Activated CD4-positive, alpha-beta T cell treated with anti-CD3 and anti-CD28 coated beads, Interleukin-2, amount 50 U/mL, for 24 hours (primary cell): ENCODE measurements at places on chromosomes 11 and 22.
A peak's percentile ranks its signal among the peaks of the same experiment; 100 is the strongest.

DNA sequence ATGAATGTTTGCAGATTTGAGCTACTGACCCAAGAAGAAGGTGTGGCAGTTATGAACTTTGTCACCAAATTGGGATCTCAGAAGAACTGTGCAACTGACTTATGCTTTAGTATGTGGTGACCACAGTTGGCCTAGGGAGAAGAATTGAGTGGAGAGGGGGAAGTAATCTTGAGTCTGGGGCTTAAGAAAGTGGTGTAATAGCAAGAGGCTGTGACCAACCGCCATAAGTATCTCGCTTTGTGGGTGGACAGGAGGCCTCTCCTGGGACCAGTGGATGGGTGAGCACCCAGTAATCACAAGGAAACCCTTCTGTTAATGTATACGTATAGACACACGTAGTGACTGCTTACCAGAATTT is 12.7 kb upstream of the IL10RA start:
- no peak for DNase-seq

- peak; percentile 89 for DNase-seq
Measured at GRCh38 chr22:37229805-37230672, 14.0 kb downstream of the RAC2 start.

GRCh38 chr22:35192129-35192918 is 65.0 kb upstream of the HMGXB4 start:
- no peak for DNase-seq

DNA sequence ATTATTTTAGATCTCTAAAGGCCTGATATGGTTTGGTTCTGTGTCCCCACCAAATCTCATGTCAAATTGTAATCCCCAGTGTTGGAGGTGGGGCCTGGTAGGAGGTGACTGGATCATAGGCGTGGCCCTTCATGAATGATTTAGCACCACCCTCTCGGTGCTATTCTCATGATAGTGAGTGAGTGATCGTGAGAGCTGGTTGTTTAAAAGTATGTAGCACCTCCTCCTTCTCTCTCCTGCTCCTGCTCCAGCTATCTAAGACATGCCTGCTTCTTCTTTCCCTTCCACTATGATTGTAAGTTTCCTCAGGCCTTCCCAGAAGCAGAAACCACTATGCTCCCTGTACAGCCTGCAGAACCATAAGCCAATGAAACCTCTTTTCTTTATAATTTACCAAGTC is 114.1 kb downstream of the SERGEF start:
- DNase-seq, result no peak

GRCh38 chr11:12118949-12119348 is 8.6 kb downstream of the MICAL2 start:
- no peak for DNase-seq

GRCh38 chr22:39530692-39531331 is 1.7 kb downstream of the RPS19BP1 start:
- DNase-seq, result no peak

- DNase-seq, result no peak
Measured at GRCh38 chr11:108596701-108597100, 3.1 kb upstream of the EXPH5 start.

- no peak for DNase-seq
Measured at GRCh38 chr11:65489035-65489705, 9.7 kb upstream of the MALAT1 start.

- no peak for DNase-seq
Measured at GRCh38 chr11:119772641-119773415, 43.8 kb upstream of the NECTIN1 start.

- DNase-seq, result no peak
Measured at GRCh38 chr11:27358296-27358695, 4.7 kb downstream of the CCDC34 start.

DNA sequence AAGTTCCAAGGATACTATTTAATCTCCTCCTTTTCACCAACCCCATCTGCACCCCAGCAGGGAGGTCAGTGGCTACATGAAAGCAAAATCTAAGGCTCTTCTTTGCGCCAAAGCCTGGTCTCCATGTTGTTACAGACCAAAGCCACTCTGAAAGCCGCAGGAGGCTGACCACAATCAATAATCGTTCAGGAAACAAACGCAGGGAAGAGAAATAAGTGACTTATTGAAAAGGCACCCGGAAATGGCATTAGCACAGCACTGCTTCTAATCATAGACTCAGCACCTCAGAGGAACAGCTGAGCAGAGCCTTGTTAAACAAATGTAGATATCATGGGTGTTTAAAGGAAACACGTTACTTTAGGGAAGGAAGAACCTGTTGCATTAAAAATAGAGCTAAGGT is 183.9 kb downstream of the KIRREL3 start:
- no peak for DNase-seq

DNA sequence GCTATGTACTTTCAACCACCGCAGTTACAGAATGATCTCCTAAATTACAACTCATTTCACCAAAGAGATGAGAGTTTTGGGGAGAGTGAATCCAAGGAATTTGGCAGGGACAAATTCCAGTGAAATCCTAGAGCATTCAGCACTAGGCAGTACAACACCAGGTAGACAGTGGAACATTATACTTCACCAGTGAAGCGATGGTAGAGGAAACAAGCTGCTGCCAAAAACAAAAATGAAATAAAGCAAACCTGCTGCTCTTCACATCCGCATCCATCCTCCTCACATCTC is 16.9 kb downstream of the SMCO4 start:
- no peak for DNase-seq

- no peak for DNase-seq
Measured at GRCh38 chr11:26297189-26297975, 34.5 kb upstream of the ANO3 start.

GRCh38 chr22:24827296-24827695 is 21.3 kb downstream of the SGSM1 start:
- DNase-seq, result no peak

DNA sequence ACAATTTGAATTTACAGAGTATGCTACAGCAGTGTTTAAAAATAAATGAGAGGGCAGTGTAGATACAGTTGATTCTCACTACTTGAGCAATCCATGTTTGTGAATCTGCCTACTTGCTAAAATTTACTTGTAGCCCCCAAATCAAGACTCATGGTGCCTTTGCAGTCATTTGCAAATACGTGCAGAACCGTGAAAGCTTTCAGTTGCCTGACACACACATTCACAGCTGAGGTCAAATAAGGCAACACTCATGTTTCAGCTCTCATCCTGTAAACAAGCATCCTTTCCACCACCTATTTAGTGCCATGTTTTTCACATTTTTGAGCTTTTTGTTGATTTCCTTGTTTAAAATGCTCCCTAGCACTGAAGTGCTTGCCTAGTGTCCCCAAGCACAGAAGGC is 32.5 kb upstream of the RASL10A start:
- no peak for DNase-seq

DNA sequence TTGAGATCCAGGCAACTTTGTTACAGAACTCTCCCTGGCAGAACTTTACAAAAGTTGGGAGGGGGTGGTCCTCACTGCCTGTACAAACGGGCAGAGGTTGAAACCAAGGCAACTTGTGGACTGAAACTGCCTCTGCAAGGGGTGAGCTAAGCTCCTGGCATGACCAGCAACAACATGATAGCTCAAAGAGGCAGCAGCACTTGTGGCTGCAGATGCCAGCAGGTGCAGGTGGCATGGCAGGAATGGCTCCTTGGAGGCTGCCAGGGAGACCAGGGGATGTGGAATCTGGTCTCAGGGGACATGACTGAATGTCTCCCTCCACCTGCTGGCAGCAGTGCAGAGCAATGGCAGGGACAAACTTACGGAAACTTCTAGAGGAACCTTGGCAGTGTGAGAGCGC is 38.8 kb upstream of the PHF21A start:
- DNase-seq, result no peak

- DNase-seq, result no peak
Measured at GRCh38 chr22:17117400-17117799, 3.8 kb downstream of the TMEM121B start.

GRCh38 chr11:132957881-132958280 is 574.4 kb downstream of the OPCML start:
- DNase-seq, result no peak

GRCh38 chr22:24440718-24441405 is 13.5 kb downstream of the ADORA2A start:
- no peak for DNase-seq

GRCh38 chr22:26956371-26956770 is 299.0 kb downstream of the MIAT start:
- DNase-seq, result no peak

DNA sequence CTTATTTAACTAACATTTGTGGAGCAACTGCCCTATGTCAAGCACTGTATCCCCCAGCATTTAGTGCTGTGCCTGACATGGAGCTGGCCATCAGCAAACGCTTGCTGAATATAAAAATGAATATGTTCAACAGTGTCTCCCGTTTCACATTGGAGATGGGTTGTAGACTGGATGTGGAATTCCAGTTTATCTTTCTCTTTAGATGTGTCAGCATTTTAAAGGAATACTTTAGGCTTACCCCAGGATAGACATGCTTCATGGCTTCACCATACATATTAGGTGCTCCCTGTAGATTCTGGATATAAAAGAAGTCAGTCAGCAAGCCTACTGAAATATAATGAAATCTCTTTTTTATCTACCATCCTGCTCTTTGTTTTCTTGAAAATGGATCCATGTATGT is 21.3 kb upstream of the TPH1 start:
- DNase-seq, result no peak

- no peak for DNase-seq
Measured at GRCh38 chr11:68328374-68329091, 16.1 kb downstream of the LRP5 start.

DNA sequence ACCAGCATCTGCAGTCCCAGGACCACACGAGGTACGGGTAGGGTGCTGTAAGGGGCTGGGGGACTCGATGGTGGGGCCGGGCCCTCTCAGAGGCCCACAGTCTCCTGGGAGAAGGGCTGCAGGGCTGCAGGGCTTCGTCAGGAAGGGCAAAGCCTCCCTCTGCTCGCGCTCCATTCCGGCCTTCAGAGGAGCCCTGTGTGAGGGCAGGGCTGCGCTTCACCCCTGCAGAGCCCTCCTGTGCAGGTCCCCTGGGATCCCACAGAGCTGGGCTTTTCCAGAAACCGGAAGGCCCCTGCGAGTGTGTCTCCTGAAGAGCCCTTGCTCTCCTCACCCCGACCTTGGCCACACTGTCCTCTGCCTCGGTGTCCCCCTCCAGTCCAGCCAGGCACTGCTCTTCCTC is 27.2 kb downstream of the WNT11 start:
- DNase-seq, result no peak

DNA sequence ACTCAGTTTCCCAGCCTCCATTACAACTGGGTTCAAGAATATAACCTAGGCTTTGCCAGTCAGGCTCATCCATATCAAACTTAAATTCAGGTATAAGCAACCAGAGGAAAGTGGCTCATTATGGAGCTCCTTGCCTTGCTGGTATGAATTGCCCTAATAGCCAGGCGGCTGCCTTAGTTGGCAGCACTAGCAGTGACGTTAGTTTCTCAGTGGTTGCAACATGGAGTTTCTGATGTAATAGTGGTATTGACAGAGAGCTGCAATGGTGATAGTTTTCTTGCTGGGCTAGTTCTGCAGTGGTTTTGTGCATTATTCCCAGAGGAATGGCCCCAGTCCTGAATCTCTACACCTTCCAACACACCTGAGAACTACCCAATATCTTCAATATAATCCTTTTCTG is 3.8 kb upstream of the TMEM123 start:
- DNase-seq, result no peak

- DNase-seq, result no peak
Measured at GRCh38 chr22:24037851-24038765, 27.0 kb downstream of the CABIN1 start.

GRCh38 chr22:34879001-34879400 is 187.0 kb upstream of the ISX start:
- no peak for DNase-seq

DNA sequence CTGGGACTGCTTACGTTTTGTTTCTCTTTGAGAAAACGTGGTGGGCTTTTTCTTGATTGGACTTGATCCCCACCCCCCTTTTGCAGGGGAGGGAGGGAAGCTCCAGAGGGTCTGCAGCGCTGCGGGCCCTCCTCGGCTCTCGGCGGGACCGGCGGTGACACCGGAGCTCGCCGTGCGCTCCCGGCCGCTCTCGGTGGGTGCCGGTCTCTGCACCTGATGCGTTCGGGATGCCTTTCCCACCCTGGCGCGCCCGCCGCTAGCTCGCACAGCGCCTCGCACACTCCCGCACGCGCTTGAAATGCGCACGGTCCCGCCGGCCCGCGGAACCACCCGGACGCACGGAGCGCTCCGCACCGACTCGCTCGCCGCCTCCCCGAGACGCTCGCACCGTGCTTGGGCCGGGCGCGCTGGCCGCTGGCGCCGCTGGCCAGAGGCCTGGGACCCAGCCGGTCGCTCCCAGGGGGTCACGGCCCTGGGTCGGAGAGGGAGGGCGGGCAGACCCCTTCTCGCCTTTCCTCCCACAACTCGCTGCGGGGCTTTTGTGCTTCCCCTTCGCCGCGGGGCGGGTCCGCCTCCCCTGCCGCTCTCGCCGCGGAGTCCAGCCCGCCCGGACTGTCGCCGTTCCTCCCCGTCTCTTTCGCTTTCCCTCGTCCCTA is 1.0 kb downstream of the ZBTB16 start:
- no peak for DNase-seq

- no peak for DNase-seq
Measured at GRCh38 chr11:8745431-8746253, 63.0 kb downstream of the RPL27A start.

GRCh38 chr11:113874581-113875233 is 665 bp downstream of the USP28 start:
- DNase-seq, result peak; percentile 13

DNA sequence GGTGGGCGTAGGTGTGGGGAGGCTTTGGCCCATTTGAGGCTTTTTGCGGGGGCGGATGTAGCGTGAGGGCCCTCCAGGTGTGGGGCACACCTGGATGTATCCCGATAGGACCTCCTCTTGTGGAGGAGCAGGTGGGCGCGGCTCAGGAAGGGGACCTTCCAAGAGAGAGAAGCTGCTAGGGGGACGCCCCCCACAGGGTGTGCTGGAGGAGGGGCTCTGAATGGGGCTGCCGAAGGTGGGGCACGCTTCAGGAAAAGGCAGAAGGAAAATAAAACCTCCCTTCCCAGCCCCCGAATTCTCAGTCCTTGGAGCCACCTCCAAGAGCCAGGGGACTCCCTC is 621 bp downstream of the SGSM1 start:
- no peak for DNase-seq

- DNase-seq, result no peak
Measured at GRCh38 chr11:125148743-125149142, 15.8 kb upstream of the PKNOX2 start.

- DNase-seq, result no peak
Measured at GRCh38 chr11:57377107-57377506, 3.8 kb downstream of the PRG3 start.

- DNase-seq, result no peak
Measured at GRCh38 chr11:57073128-57073527, 84.4 kb downstream of the OR5AK2 start.

- DNase-seq, result no peak
Measured at GRCh38 chr11:60989093-60989650, 17.7 kb downstream of the CD6 start.

DNA sequence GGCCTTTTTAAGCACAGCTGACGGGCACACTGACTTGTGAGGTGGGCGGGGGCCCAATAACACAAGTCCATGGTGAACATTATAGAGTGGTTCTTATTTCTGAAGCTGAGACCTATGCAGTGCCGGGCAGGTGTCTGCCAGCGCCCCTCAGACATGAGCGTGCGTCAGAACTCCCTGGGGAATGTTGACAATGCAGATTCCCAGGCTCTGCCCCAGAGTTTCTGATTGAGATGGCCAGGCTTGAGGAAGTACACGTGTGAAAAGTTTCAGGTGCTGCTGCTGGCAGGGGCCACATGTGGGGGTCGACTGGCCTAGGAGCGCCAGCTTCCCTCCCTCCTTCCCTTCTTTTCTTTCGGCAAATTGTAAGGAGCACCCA is 46.2 kb downstream of the TPCN2 start:
- no peak for DNase-seq

- no peak for DNase-seq
Measured at GRCh38 chr22:32913557-32913956, 112.1 kb downstream of the TIMP3 start.

GRCh38 chr11:3939211-3939610 is 83.7 kb downstream of the STIM1 start:
- DNase-seq, result no peak
